ENCODE measurements at places on chromosomes 3 and 15.

DNA sequence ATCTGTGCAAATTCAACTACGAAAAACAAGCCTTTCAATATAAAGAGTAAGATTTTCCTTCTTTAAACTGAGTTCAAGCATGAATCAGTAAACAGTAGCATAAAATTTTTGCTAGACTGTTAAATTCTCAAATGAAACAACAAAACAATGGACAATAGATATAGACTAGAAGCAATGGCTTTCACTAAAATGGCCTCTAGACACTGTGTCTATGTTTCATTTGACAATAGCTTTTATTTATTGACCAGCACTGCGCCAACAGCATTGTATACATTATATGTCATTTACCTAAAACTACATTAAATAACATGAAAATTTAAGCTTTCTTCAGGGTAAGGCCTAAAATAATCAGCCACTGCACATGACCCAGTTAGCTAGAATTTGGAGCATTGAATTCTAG lies 148.5 kb downstream of the DUT start:
- no peak for DNase-seq

DNA sequence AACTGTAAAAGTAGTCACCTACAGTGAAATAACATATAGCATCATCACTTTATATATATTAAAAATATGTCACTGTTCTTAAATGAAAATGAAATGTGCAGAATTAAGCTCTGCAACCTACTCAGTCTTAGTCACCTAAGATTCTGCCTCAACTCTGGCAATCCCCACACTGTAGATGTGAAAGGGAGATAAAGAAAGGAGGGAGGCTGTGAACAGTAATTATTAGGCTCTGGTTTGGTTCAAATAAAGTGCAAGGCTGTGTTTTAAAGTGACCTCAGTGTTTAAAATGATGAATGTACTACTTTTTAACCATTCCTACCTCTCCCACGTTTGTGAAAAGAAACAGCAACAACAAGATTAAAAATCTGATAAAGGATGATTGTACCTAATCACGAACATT lies 72.2 kb downstream of the ATP8B4 start:
- no peak for DNase-seq

- DNase-seq: no peak
These were observed 841.9 kb downstream of the CADM2 start for GRCh38 chr3:85800676-85801075.

DNA sequence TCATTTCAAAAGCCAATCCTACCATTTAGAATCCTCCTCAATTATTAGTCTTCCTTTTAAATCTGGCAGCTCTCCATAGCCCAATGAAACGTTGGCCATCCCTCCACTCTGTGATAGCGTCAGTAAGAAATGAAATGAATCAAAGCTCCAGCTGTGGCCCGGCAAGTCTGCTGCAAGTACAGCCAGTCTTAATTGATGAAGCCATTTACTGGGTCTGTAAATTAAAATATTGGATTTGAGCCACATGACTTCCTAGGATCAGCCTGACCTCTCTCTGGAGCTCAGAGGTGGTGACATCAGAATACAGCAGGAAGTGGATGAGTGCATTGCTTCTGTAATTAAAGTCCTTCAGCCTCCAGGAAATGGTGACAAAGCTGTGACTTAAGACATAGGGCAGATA lies 347.0 kb upstream of the LMCD1 start:
- DNase-seq: no peak

DNA sequence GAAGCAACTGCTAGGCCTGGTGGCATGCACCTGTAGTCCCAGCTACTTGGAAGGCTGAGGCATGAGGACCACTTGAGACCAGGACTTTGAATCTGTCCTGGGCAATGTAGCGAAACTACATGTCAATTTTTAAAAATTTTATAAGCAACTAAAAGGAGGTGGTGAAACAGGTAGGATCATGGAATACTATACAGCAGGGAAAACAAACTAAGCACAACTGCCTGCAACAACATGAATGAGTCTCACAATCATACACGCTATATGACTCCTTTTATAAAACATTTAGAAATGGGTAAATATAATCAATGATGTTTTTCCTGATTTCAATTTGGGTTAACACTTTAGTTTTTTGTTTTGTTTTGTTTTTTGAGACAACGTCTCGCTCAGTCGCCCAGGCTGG lies 29.5 kb upstream of the CNBP start:
- no peak for DNase-seq

GRCh38 chr3:141267629-141268028 lies 36.0 kb downstream of the PXYLP1 start:
- DNase-seq: no peak

DNA sequence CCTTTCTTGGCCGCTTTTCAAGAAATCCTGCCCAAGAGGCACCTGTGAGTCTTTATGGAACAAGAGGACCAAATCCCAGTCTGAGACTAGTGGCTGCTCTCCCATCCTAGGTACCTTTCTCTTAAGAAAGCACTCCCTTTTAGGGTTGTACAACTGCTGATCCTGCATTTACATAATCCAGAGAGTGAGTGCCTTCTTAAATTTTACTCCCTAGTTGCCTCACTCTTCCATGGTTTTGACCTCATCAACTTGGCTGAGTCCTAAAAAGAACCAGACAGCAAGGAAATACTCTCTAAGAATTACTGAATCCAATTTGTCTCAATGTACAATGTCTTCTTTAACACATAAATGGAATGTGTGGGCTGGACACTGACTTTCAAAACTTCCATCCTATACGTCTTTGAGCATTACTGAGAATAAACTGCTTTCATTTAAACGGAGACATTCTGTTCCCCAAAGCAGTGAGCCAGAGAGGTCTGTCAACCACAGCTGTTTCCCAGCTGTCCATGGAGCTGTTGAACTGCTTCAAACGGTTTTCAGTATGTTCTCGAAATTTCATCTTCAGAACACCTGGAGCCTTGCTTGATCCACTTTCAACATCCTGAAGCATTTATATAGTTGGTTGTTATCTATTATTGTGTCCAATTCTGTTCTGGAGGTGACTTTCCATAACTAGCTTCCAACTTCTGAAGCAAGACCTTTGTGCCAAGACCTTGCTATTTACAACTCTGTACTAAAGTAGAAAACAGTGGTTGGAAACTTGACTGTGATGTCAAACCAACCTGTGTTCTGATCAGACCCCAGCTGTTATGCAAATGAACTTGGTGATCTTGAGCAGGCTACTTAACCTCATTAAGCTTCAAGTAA lies 179.1 kb downstream of the SLC9A9 start:
- DNase-seq: no peak

DNA sequence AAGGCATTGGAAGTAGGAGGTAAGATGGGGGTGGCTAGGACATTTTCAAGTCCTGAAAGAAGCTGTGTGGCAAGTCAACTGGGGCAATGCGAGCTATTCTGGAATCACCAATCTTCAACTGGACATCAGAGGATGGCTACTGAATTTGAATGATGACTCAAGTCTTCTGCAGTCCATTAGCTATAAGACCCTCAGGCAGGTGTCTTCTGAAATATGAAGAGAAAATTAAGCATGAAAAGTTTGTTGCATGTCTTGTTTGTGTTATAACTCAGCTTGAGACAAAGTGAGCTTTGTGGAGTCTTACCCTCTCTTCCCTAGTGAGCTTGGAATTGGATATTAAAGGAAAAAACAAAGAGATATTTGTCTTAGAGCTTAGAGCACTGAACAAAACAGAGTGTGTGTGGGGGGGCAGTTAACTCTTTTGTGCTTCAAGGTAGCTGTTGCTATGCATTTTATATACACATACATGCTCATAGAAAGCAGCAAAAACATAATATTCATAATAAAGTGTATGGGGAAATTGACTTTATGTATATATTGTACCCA lies 979.1 kb downstream of the MCTP2 start:
- DNase-seq: no peak

- no peak for DNase-seq
These were observed 83.2 kb upstream of the WNT5A start for GRCh38 chr3:55570271-55570711.

DNA sequence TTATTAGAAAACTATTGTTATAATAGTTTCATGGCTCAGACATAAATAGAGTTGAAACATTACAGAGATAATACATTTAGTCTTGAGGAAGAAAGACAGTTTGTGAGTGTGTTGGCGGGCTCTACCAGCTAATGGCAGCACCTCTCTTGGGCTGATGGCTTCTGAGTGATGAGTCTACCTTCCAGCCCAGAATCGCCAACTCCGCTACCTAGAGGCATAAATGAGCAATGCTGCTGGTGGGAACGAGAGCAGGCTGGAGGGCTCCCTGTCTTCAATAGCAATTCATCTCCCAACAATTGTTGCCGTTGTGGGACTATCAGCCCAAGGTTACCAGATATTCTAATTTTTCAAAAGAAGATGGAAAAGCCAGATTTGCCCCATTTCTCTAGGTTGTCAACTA lies 388.7 kb downstream of the FOXP1 start:
- DNase-seq: no peak

GRCh38 chr15:38401106-38401505 lies 52.8 kb upstream of the FAM98B start:
- DNase-seq: no peak

DNA sequence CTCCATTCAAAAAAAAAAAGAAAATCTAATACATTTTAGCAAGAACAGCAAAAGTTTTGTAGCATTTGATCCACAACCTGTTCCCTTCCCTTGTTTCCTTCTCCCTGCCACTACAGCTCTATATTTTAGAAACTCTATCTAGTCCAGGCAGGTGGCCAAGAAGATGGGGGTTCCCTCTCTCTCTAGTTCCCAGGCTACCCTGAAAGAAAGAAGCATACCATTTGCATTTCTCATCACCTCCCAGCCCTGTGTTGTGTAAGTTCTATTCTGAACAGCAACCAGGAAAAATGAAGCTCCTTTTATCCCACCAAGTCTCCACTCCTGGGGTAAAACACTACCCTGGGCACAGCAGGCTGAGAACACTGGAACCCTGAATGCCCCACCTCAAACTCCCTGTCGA lies 100.0 kb downstream of the PCCB start:
- no peak for DNase-seq

DNA sequence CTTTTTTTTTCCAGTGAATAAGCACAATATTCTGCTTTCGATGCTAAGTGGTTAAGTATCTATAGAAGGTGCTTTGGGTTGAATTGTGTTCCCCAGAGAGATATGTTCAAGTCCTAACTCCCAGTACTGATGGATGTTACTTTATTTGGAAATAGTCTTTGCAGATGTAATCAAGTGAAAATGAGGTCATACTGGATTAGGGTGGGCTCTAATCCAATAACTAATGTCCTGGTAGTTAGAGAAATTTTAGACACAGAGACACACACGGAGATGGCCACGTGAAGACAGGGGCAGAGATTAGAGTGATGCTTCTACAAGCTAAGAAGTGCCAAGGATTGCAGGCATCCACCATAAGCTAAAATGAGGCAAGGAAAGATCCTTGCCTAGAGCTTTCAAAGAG lies 662.3 kb downstream of the NAALADL2 start:
- no peak for DNase-seq

DNA sequence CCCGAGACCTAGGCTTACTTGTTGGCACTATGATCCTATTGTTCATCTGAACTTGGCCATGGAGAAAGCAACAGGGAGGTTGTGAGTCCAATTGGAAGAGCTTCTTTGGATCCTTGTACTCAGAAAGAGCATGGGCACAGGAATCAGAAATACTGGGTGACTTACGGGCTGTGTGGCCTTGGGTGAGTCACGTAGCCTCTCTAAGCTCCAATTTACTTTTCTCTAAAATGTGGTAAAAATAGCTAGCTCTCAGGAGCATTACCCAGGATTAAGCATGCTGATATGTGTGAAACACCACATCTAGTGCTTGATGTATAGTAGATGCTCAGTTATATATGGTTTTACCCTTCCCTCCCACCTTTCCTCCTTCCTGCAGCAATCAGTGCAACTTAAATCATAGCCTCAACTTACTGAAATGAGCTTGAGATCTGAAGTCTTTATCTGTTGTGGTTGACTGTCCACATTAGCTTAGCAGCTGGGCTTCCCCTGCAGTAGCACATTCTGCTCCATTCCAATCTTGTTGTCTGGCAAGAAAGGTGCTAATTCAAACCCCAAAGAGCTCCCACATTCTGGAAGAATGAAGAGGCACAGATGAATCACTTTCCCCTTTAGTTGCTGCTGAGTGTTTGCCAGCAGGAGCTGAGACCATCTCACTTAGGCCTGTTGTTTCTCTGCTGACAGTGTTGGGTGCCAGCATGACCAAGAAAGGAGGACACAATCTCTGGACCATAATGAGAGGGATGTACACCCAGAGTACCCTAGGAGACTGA lies 299.1 kb upstream of the TRIM42 start:
- no peak for DNase-seq

DNA sequence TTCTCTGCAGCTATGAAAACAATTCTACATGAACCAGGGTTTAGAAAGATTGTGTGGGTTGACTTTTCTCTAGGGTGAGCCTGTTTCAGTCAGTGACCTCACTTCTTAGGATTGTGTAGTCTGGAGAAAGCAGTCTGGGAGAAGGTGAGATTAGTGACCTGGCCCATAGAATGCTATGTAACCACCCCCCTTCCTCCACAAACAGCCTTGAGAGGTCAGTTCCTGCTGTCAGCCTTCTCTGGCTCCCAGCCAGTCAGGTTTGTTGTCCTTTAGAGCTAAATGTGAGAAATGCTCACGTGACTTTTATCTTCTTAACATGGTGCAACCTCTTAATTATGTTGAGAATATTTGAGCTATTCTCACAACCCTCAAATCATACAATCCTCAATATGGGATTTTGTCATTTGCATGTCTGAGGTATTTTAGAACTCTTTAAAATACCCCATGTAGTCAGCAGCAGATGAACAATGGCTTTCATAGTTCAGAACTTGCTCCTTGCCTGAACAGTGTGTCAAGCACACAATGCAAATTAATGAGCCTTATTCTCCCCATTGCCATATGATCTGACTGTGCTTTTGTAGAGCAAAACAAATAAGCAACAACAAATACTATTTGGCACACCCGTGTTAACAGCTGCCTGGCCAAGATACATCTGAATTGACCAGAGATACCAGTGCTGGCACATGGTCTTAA lies 311.6 kb downstream of the CNTN6 start:
- no peak for DNase-seq

GRCh38 chr3:187880851-187881250 lies 135.6 kb upstream of the BCL6 start:
- DNase-seq: no peak

- peak; percentile 48 for DNase-seq
These were observed 64.2 kb downstream of the TBC1D5 start for GRCh38 chr3:17678116-17678741.

DNA sequence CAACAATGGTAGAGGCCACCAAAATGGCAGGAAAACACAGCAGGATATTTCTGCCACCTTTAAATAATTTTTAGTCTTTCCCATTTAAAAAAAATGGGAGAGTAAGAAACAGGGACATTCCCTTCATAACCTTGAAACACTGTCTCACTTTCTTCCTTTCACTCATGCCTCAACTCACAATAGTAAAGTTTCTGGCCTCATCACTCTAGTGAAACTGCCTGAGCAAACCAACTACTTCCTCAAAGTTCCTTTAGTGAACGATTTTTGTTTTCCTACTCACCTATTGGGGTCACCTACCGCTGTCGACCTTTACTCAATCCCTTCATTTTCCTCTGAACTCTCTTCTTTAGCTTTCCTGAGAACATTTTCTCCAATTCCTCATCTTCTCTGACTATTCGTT lies 33.0 kb downstream of the SHC4 start:
- no peak for DNase-seq

DNA sequence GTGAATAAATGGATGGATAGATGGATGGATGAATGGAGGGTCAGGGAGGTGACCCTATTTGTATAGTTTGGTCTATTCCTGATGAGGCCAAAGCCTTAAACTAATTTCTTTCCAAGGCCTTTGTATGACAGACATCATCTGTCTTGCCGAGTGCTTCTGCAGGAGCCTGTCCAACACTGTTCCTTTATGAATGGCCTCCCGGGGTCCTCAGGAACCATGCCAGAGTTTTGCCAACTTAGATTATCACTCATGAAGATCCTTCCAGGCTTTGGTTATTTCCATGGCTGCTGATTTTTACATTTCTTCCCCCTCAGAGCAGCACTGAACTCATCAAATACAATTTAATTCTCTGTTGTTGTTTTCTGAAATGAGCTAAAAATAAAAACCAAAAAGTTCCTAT lies 133.0 kb upstream of the SOX2 start:
- DNase-seq: no peak

Measured in RKO (cell line).